ENCODE measurements at places on chromosomes 6 and 20. TPM values are rescaled to one million over a fixed set of nuclear protein-coding genes. Genes with fewer than 3 reads are reported as not detected.

The PANK2 gene
- total RNA-seq, result 50.8 TPM

The CST5 gene
- not detected for total RNA-seq

The RNF217 gene
- total RNA-seq, result 7.7 TPM

The SLC44A4 gene
- total RNA-seq, result 4.9 TPM

The EFCAB8 gene
- total RNA-seq, result not detected

The NRN1 gene
- not detected for total RNA-seq

The KCNK15 gene
- total RNA-seq, result 3.0 TPM

DNA sequence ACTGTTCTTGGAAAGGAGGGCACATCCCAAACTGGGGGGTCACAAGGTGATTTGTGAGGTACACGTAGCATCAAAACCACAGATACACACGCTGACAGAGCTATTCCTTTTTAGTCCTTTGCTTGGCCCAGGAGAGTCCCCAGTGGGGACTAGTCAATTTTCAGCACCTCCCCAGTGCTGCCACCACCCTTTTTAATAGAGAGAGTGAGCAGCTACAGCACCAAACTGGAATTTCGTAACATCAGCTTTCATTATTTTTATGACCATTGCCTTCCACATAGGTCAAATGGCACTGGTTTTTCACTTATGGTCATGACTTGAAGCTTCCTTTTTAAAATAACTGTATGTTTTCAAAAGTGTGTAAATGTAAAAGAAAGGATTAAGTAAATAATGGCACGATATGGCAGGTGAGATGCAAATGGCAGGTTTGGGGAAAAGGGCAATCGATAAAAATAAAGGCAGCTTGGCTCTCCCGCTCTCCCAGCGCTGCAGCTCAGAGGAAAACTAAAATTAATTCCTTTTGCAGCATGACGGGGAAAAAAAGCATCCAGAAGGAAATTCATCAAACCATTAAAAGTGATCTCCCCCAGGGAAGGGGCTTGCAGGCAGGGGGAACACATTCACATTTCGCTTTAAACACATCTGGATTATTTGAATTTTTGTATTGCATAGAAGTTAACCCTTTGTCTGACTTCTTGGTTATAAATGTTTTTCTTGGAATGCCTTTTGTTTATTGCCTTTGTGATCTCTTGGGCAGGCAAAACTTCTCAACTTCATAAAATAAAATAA, 95.2 kb downstream of the ANKRD60 start:
- peaks cover 55% of the 10 kb centered on the region for H3K4me1 ChIP-seq
- no peaks in the 10 kb centered on the region for H3K27me3 ChIP-seq
- no peak overlapping the region for H3K27ac ChIP-seq
- no peak overlapping the region for H3K4me3 ChIP-seq
- DNase-seq, result peak; percentile 66
- H3K36me3 ChIP-seq, result no peaks in the 10 kb centered on the region

DNA sequence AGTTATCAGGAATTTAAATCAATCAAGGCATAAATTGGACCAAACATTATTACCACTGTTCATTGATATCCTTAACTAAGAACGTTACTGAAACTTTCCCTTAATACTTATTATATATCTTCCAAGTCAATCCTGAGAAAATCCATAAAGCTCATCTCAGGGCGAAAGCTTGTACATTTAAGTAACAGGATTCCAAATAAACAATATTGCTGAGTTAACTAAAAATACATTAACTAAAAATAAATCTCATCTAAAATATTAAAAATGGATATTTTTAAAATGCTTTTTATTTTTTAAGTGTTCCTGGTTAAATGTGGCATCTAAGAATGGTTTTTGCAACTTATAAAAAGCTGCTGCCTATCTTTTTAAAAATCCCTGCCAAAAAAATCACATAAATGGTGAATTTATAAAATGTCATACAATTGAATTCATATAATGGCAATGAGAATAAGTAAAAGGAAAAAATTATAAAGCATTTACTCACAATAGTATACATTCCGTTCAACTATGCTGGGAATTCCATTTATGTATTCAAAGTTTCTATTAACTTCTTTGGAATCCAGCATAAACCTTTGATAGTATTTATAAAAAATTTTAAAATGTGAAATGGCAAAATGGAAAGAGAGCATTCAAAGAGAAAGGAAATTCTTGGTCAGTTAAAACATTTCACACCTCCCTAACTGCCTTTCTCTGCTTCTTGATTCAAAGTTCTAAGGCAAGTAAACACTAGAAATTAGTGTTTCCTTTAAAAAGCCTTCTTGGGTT, 20.8 kb upstream of the GMDS start:
- no peaks in the 10 kb centered on the region for H3K36me3 ChIP-seq
- no peaks in the 10 kb centered on the region for H3K4me1 ChIP-seq
- no peak for DNase-seq
- no peaks in the 10 kb centered on the region for H3K27me3 ChIP-seq
- H3K27ac ChIP-seq, result no peak overlapping the region

GRCh38 chr6:46273911-46274310, 103.1 kb upstream of the ENPP5 start:
- no peak for DNase-seq
- peaks cover 35% of the 10 kb centered on the region for H3K27me3 ChIP-seq
- H3K4me1 ChIP-seq, result no peaks in the 10 kb centered on the region
- no peaks in the 10 kb centered on the region for H3K36me3 ChIP-seq
- no peak overlapping the region for H3K4me3 ChIP-seq

DNA sequence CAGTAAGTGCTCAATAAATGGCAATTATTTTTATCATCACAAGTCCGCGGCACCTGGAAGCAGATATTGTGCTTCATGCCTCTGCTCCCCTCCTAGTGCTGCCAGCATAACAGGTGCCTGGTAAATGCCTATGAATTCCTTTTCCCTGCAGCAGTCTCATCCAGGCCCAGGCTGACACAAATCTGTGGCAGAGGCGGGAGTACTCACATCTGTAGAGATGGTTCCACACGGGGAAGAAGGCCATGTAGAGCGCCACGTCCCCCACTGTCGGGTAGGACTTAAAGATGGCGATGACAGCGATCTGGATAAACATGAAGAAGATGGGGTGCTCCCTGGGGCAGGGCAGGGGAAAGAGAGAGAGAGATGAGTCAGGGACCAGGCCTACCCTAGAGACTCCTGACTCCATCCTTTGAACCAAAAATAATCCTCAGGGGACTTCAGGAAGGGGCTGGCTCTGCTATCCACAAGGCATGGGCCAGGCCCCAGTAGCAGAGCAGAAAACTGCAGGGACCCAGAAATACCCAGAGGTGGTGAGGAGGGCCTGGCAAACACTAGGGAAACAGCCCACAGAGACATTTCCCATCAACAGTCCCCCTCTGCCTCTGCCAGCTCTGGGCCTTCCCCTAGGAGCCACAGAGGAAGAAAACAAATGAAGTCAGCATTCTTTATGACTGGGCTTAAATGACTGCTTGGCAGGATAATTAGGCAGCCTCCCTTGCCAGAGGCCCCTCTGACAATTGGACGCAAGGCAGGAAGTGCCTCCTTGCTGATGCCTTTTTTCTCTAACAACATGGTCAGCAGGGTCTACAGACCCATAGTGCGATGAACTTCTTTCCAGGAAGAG, 23.0 kb downstream of the MAP1LC3A start:
- no peak overlapping the region for H3K4me3 ChIP-seq
- no peaks in the 10 kb centered on the region for H3K36me3 ChIP-seq
- peaks cover 37% of the 10 kb centered on the region for H3K4me1 ChIP-seq

- H3K27ac ChIP-seq, result no peak overlapping the region
- H3K4me3 ChIP-seq, result no peak overlapping the region
- no peak for DNase-seq
- peaks cover 8% of the 10 kb centered on the region for H3K4me1 ChIP-seq
Measured at GRCh38 chr6:135085700-135086413, 31.2 kb upstream of the HBS1L start.

- no peak for DNase-seq
- no peaks in the 10 kb centered on the region for H3K27me3 ChIP-seq
- H3K36me3 ChIP-seq, result no peaks in the 10 kb centered on the region
- H3K4me3 ChIP-seq, result no peak overlapping the region
- no peak overlapping the region for H3K27ac ChIP-seq
Measured at GRCh38 chr20:11780765-11781369, 136.8 kb upstream of the BTBD3 start.

- DNase-seq, result no peak
- H3K4me1 ChIP-seq, result no peaks in the 10 kb centered on the region
- no peak overlapping the region for H3K4me3 ChIP-seq
Measured at GRCh38 chr6:117262799-117263198, 2.6 kb upstream of the VGLL2 start.

DNA sequence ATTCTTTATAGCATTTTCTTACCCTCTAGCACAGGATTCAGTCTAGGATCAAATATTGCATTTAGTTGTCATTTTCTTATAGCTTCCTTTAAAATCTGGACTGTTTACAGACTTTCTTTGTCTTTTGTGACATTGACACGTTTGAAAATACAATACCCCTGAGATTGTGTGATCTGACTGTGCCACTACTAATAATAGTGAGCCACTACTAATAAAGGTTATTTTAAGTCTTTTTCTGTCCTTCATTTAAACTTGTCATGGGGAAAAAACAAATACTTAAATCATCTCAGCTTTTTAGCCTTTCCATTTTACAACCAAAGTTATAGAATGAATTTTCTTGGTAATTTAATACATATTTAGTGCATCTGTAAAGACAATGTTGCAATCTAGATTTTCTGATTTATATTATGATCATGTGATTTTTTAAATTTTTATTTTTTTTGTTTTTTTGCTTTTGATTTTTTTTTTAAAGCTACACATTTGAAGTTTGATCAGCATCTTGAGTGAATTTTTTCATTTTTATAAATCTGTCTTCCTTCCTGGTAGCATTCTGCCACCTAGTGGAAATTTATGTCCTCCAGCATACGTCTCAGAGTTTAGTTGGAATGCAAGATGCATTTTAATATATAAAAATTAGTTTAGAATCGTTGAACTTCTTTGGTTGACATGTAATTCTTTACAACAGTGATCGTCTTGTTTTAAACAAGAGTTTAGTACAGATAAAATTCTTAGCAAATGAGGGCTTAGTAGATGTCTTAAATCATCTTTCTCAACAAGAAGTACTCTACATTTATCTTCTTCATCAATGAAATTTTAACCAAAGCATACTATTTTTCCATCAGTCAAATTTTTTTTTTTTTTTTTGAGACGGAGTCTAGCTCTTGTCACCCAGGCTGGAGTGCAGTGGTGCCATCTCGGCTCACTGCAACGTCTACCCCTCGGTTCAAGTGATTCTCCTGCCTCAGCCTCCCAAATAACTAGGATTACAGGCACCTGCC, 119.4 kb downstream of the NCOA3 start:
- peak; percentile 86 for DNase-seq
- no peak overlapping the region for H3K4me3 ChIP-seq
- H3K36me3 ChIP-seq, result peaks cover 15% of the 10 kb centered on the region
- H3K27ac ChIP-seq, result no peak overlapping the region
- H3K4me1 ChIP-seq, result peaks cover 5% of the 10 kb centered on the region
- H3K27me3 ChIP-seq, result no peaks in the 10 kb centered on the region

DNA sequence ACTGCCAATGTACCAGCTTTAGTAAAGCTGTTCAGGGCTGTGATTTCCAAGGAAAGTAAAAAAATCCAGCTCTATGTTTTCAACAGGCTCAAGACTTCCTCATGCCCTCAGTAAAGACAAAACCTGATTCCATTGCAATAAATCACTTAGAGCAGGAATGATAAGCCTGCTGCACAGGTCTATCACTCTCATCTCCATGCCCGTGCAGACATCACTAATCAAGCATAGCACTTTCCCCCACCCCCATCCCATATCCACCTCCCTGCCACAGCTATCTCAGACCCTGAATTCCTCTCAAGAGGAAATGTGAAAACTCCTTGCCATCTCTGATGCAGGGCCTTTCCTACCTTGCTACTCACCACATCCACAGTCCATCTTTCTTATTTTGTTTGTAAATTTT, 554.9 kb downstream of the MAFB start:
- no peak for DNase-seq
- no peak overlapping the region for H3K27ac ChIP-seq
- no peak overlapping the region for H3K4me3 ChIP-seq
- H3K36me3 ChIP-seq, result no peaks in the 10 kb centered on the region
- H3K27me3 ChIP-seq, result no peaks in the 10 kb centered on the region

- H3K4me1 ChIP-seq, result peaks cover 16% of the 10 kb centered on the region
- H3K27me3 ChIP-seq, result no peaks in the 10 kb centered on the region
- H3K27ac ChIP-seq, result no peak overlapping the region
- H3K4me3 ChIP-seq, result no peak overlapping the region
Measured at GRCh38 chr6:100271625-100272024, 193.1 kb downstream of the SIM1 start.

DNA sequence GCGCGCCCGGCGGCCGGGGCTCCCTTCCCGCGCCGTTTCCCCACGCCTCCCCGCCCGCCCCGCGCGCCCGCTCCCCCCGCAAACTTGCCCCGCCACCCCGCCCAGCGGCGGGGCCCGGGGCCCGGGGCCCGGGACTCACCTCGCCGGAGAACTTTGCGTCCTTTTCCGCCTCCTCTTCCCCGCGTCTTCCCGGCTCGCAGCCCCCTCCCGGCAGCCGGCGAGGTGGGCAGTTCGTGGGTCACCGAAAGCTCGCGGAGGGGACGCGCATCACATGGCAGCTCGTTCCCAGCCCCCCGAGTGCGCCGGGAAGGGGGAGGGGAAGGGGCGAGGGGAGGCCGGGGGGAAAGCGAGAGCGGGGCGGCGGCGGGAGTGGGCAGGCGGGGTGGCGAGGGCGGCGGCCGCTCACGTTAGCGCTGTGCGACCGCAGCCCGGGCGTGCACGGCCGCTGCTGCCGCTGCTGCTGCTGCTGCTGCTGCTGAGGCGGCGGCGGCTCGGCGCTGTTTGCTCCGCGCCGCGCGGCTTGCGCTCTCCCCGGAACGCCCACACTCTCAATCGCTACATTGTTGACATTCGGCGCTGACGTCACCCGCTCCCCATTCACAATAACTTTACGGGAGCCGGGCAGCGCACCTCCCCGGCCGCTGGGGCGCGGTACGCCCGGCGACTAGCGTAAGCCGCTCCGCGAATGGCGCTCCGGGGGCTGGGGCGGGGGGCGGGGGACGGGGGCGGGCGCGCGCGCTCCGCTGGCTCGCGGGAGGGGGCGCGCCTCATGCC, at the start of gene BACH2:
TSS of gene BACH2 (minus strand) at position 503 of the 774 bp plus-strand sequence. CDS start 287,999 bp downstream, outside the sequence.
- H3K36me3 ChIP-seq, result no peaks in the 10 kb centered on the region
- 0 out of 2 replicates have a peak, but pooled peaks cover 4% of the 10 kb centered on the region for H3K4me1 ChIP-seq
- peak within 1 kb of the TSS; percentile 90 for H3K4me3 ChIP-seq
- peak; percentile 84 for DNase-seq
- H3K27me3 ChIP-seq, result no peaks in the 10 kb centered on the region
- no peak within 1 kb of the TSS for H3K27ac ChIP-seq

DNA sequence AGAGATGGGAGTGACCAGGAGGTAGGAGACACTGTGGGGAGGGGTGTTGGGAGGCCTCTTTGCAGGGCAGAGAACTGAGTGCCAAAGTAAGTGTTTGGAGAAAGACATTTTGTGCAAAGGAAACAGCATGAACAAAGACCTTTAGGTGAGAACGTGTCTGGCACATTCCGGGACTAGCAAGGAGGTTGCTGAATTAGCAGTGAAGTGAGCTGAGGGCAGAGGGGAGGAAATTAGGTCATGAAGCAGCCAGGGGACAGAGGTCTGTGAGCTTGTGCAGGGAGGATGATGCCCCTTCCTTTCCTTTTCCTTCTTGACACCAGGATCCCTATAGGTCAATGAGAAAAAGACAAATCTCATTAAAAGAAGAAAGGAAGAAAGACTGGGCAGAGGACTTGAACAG, 21.4 kb upstream of the AHCY start:
- no peak for DNase-seq
- no peak overlapping the region for H3K27ac ChIP-seq
- H3K4me1 ChIP-seq, result peaks cover 8% of the 10 kb centered on the region
- no peaks in the 10 kb centered on the region for H3K27me3 ChIP-seq
- no peak overlapping the region for H3K4me3 ChIP-seq

GRCh38 chr20:51628533-51629398, 86.2 kb upstream of the NFATC2 start:
- H3K36me3 ChIP-seq, result no peaks in the 10 kb centered on the region
- H3K27ac ChIP-seq, result peak overlapping the region; percentile 98
- no peaks in the 10 kb centered on the region for H3K27me3 ChIP-seq
- H3K4me3 ChIP-seq, result no peak overlapping the region
